ENCODE measurements at places on chromosomes 3 and 15. TPM values are rescaled to one million over a fixed set of nuclear protein-coding genes. Genes with fewer than 3 reads are reported as not detected.

Gene SEMA5B
- total RNA-seq = 0.61 TPM

GRCh38 chr15:73812806-73813465, 59.8 kb upstream of the INSYN1 start:
- DNase-seq = no peak

GRCh38 chr15:82970696-82971095, 15.3 kb upstream of the RAMAC start:
- no peak for DNase-seq

Gene EFHB
- 0.17 TPM for total RNA-seq

DNA sequence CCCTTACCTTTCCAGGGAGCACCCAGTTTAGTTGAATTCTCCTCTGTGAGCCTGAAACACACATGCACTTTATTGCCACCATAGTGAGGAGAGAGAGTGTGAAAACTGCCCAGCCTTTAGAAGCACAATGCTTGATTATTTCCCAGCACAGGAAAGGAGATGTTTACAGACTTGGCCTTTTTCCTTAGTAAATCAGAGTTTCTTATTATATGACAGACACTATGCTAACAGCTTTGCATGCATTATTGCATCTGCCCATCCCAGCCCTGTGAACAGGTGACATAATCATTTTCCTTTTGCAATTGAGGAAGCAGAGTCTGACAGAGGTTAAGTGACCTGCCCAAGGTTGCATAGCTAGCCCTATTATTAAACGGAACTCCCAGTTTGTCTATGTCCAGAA, 36.5 kb downstream of the CAPN3 start:
- DNase-seq = no peak

Gene IL12A
- total RNA-seq = not detected

DNA sequence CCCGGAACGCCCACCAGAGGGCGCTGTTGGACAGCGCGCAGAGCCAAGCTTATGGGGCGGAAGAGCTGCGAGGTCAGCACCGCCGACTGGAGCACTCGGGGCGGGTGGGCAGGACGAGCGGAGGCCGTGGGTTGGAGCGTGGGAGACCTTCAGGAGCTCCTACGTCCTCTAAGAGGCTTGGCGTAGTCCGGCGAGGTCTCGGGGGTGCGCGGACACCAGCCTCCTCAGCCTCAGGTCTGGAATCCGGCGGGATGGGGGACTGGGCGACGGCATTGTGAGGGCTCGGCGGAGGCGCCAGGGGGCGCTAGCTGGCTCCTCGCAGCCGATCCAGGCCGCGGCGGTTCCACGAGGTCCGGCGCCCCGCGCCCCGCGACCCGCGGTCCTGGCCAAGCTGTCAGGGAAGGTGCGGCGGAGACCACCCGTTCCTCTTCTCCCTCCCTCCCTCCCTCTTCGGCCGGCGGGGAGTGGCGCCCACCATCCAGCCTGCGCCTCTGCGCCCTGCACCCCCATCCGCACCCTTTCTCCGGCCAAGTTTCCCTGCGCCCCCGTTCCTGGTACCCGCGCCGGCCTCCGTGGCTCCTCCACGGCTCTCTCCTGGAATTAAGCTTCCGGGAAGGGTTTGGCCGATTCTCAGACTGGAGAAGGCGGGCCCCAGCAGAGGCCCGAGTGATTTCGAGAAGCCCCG, 24.3 kb upstream of the POLG start:
- peak; percentile 94 for DNase-seq

Data from upper lobe of left lung (tissue), 6 donors.